CD4-positive, alpha-beta T cell treated with Interleukin-21 for 1 hour (primary cell): ENCODE measurements at places on chromosomes 16 and 17.

DNA sequence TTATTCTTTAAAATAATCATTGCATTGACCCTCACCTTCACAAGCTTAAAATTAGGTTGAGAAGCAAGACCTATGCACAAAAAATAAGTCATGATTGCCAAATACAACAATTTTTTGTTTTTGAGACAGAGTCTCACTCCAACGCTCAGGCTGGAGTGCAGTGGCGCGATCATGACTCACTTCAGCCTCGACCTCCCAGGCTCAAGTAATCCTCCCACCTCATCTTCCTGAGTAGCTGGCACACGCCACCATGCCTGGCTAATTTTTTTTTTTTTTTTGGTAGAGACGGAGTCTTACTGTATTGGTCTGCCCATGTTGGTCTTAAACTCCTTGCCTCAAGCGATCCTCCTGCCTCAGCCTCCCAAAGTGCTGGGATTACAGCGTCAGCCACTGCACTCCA is 24.2 kb downstream of the ZNF652 start:
- DNase-seq, result no peak

DNA sequence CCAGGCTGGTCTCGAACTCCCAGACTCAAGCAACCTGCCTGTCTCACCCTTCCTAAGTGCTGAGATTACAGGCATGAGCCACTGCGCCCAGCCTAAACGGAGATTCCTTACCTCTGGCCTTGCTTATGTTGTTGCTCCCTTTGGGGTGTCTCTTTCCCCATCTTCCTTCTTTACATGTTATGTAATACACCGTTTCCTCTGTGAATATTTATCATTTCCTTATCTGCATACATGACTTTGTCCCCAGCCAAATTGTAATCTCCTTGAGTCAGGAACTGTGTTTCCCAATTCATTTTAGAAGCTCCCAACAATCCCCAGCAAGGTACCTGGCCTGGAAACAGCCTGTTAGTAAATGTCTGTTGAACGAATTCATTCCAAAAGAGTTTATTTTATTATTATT is 15.7 kb downstream of the COPZ2 start:
- no peak for DNase-seq

GRCh38 chr17:57588086-57588485 is 157.0 kb downstream of the CCDC182 start:
- no peak for DNase-seq

DNA sequence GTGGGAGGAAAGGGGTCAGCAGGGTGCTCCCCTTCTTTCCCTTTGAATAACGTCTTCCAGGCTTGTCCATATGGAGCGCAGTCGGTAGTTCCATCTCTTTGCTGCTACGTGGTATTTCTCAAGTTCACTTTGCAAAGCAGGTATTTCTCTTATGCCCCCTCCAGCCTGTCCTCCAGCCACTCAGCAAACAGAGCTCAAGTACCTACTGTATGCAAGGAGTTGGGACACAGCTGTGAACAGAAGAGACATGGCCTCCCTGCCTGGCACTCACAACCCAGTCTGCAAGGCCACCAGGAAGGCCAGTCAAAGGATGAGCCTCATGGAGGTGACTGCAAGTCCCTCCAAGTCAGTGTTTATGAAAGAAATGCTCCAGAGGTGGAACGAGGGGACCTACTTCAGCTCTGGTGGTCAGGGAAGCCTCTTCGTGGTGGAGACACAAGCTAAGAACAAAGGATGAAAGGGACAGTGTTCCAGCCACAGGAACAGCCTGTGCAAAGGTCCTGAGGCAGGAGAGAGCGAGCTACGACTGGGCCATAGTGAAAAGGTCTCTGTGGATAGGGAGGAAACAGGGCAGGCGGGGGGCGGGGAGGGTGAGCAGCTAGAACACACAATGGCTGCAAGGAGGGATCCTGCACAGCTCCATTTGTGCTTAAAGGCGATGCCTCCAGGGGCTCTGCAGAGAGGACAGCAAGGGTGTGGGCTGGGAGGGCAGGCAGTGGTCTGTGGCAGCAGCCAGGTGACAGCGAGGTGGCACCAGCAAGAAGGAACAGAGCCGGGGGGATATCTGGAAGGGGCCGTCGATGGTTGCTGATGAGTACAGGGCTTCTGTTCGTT is 32.6 kb downstream of the PPL start:
- DNase-seq, result no peak

GRCh38 chr17:64036198-64036922 is 15.9 kb upstream of the ICAM2 start:
- DNase-seq, result no peak

DNA sequence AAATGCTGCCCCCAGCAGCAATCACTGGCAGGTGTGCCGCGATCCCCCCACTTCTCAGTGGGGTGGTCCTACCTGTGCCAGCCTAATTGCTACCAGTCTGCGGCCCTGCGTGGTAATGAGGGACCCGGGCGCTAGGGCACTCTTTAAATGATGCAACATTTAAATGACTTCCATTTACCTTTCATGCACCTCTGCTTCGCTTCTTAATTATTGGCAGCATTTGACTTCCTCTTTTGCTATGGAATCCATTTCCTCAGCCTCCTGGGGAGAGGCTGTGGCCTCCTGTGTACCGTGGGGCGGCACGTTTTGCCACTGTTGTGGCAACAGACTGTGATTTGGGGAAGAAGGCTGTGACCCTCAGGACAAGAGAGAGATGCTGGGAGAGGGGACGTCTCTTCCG is 86.1 kb downstream of the RPA1 start:
- no peak for DNase-seq

- DNase-seq, result no peak
These were observed 59.4 kb upstream of the ASIC2 start for GRCh38 chr17:33352526-33352925.

DNA sequence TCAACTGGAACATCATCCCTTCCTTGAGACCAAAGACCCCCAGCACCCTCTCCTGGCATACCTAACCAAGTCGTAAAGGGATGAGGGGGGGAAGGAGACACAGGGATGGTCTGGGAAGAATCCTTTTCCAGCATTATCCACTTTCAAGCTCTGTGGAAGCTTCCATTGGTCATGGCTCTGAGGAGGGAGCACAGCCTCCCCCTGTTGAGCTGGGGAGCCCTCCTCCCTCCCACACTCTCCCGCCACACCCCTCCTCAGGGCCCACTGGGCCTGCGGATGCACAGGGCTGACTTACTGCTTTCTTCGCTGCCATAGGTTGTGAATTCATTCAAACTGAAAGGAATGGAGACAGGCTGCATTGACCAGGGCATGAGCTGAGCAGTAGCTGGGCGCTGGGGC is 12.4 kb downstream of the CSF3 start:
- DNase-seq, result no peak

DNA sequence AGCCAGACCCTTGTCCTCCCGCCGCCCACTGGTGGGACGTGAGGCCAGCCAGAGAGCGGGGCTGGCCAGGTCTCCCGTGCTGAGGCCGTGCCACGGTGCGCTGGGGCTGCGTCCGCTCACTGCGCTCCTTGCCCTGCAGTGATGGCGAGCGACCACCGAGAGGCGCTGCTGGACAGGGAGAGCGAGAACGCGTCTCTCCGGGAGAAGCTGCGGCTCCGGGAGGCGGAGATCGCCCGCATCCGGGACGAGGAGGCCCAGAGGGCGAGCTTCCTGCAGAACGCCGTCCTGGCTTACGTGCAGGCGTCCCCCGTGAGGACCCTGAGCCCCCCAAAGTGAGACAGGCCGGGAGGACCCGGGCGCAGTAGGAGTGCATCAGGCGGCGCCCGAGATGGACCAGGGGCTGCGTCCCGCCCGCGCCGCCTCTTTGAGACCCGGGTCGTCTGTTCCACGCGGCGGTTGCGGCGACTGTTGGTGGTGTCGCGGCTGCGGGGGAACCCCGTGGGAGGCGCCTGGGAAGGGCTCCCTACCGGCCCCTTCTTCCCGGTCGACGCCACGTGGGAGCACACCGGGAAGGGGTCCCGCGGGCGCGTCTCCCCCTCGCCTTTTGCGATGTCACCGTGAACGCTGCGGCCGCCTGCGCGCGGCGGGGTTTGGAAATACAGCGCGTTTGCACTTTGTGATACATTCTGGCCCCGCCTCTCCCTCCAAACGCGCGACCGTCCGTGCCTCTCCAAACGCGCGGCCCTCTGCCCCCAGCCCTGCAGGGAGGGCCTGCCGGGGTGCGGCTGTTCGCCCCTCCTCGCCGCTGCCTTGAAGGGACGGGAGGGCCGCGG is 792 bp upstream of the RAC3 start:
- peak; percentile 86 for DNase-seq

GRCh38 chr16:65061935-65062518 is 59.8 kb downstream of the CDH11 start:
- DNase-seq, result no peak

DNA sequence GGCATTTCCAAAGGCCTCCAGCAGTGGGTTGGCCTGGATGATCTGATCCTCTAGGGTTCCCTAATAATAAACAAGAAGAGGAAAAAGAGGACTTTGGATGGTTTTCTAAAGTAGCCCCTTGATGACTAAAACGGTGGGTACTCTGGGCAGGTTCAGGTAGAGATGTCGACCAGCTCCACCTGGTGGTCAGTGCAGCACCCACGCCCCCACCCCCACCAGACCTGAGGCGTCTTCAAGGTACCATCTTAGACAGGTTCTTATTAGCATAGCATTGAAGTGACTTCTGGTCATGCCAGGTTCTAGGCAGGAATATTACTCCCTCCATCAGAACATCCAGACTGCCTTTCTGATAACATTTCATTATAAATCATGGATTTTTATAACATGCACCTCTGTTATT is 15.0 kb downstream of the MYH13 start:
- no peak for DNase-seq

GRCh38 chr16:62642677-62643076 is 606.4 kb upstream of the CDH8 start:
- DNase-seq, result no peak

DNA sequence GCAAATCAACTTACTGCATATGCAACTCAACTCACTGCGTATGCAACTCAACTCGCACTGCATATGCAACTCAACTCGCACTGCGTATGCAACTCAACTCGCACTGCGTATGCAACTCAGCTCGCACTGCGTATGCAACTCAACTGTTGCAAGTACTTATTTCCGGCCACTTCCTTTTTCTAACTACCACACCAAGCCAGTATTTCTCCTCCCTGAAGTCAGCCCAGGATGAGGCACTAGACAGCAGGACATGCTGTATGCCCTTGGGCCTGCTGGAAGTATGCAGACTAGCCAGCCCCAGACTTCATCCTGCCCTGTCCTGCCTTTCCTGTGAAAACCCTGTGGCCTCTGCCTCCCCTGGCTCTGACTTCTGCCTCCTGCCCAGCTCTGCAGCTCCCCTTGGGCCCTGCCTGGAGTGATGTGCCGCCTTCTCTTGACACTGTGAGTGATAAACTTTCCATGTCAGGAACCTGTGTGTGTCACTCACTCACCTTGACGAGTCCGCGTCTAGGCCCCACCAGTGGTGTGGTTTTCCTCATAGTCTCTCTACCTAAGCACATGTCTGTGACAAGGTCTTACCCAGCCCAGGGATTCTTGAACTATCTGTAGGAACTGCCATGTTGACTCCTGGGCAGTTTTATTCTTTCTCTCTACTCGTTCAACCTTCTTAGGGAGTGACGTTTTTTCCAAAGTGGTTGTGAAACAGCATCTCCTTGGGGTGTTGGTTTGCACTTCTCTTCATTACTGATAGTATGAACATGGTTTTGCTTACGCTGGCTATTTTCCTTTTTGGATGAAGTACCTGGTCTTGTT is 16.4 kb downstream of the ZNF778 start:
- DNase-seq, result no peak

- no peak for DNase-seq
These were observed 77.0 kb upstream of the CCL2 start for GRCh38 chr17:34178092-34178491.

- DNase-seq, result peak; percentile 58
These were observed 65.2 kb upstream of the TOB1 start for GRCh38 chr17:50931144-50931908.

- DNase-seq, result no peak
These were observed 121.1 kb downstream of the CPPED1 start for GRCh38 chr16:12682432-12683165.

GRCh38 chr16:1713331-1713730 is 7.3 kb downstream of the MAPK8IP3 start:
- no peak for DNase-seq

GRCh38 chr17:1220346-1220745 is 40.6 kb upstream of the ABR start:
- no peak for DNase-seq

DNA sequence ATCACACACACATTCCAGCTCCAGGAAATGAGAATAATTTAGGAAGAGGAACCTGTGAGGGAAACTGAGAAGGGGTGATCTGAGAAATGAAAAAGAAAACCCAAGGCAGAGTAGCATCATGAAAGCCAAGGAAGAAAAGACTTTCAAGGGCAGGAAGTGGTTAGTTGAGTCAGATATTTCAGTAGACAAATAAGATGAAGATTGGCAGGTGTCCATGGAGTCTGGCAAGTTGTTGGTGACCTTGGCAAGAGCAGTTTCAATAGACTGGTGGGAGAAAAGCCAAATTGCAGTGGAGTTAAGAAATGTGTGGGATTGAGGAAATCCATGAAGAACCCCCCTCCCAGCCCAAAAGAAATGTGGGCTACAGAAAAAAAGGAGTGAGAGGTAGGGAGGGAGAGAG is 10.7 kb downstream of the GNAO1 start:
- DNase-seq, result peak; percentile 56

- DNase-seq, result no peak
These were observed 13.9 kb upstream of the GLIS2 start for GRCh38 chr16:4301968-4302367.

DNA sequence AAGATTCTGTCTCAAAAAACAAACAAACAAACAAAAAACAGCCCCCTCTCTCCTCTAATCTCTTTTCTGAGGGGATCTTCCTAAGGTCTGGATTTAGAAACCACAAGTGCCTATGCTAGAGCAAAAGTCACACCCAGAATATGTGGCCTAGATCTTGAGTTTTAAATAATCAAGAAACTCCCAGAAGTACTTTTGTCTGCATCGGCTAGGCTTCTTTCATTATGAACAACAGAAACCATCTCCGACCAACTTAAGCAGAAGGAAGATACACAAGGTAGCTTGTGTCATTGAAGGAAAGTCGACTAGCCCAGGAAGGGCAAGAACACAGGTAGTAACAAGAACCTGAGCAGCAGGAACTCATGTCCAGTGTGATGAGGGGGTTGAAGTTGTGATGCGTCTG is 73.9 kb upstream of the KIFC3 start:
- no peak for DNase-seq
